Activated CD4-positive, alpha-beta T cell treated with anti-CD3 and anti-CD28 coated beads, Interleukin-10, Interleukin-2, amounts not matched to agents 100 ng/mL and 50 ng/mL, durations not matched to agents 16 hours and 8 hours (primary cell): ENCODE measurements at places on chromosomes 5 and 9.

DNA sequence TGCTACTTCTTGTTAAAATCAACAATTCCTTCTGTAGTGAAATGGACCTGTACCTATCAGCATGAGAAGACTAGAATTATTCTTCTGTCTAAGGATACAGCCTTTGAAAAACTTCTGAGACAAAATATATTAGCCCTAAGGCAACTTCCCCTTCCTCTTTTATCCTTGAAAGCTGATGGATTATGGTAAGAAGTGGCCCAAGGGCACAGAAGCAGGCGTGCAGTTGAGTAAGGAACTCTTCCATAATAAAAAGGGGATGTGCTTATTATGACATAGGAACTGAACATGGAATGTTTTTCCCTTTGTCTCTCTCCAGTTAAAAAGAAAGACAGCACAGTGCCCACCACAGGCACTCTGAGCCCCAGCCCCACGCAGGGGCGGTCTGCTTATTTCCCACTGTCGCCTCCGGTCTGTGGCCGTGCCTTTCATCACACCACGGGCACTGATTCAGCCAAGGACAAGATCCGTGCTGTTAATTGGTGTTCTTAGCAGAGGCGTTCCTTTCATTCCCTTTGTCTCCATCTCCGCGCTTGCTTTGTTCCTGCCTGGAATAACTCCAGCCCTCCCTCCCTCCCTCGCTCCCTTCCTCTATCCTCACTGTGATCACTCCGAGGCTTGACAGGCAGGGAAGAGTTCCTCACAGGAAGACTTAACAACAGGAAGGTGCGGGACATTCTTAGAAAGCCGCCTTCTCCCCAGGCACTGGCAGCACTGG, 135.9 kb upstream of the OTULINL start:
- DNase-seq: no peak

DNA sequence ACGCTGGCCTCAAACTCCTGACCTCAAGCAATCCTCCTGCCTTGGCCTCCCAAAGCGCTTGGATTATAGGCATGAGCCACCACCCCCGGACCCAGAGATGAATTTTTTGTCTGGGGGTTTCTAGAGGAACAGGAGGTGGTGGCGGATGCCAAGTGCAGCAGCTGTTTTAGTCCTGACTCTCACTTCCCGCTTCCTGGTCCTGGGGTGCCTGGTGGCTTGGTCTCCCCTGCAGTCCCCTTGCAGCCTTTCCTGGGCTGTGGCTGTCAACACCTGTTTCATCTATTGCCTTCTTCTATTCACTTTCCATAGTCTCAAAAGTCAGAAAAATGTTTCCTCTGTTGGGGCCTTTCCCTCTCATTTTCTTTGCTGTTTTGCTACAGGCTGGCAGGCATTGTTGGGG, 6.5 kb upstream of the NHP2 start:
- DNase-seq: no peak

DNA sequence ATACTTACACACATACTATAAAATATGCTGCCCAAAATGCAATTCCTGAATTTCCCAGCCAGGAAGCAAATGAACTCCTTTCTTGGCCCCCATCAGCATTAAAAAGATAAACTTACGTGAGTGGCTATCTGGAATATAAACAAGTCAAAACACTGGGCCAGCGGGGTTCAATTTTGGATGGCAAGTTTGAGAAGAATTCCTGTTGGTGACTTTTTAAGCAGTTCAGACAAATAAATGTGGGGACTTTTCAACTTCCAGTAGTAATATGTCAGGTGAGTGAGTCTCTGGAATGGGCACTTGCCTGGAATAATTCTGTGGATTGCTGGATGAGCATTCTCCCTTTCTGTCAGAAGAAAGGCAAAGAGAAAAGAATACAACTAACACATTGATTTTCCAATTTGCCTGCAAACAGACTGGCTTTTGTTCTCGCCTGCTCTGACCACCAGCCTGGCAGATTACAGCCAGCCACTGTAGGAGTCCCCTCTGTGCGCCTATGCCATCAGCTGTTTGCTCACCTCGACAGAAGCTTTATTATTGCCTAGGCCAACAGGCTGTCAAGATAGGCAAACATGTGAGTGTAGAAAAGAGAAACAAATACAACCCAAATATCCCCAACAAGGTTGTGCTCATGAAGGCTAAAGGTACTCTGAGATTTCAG, 78.6 kb downstream of the MRPS27 start:
- no peak for DNase-seq

GRCh38 chr9:131289301-131290035, at the start of gene PLPP7:
Gene PLPP7 (plus strand): TSS chr9:131289723. CDS start chr9:131289998, 275 bp downstream.
- DNase-seq: no peak

DNA sequence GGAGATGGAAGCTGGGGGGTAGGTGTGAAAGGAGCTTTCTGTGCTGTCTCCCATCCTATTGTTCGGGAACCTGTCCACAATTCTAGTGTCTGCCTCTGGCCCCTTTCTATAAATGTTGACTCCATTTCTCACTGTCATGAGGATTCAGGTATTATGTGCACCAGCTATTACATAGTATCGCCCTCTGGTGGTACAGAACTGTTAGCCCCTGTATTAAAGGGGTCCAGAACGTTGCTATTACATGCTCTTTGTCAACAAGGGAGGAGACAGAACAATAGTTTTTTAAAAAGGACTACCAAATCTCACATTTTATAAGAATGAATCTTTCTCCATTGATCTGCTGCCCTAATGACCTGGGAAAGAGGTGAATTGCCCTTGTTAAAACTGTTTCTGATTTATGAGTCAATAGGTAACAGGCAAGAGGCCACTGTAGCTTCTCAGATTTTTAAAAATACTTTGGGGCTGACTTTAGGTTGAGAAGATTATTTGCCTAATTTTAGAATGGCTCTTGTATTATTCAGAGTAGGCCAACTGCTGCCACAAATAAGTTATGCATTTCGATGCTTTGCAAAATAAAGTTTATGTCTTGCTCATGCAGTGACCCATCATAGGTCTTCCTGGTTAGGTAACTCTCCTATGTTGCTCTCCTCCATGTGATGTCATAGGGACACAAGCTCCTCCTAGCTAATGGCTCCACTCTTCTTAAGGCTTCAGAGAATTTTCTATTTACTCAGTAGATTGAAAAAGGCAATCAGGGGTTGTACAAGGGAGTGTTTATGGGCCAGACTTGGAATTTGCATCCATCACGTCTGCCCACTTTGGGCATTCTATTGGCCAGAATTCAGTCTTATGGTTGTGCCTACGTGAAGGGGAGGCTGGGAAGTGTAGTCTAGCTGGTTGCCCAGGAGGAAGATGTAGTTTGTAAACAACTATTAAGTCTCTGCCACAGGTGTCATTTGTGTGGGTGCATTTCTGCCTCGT, 20.8 kb downstream of the DCANP1 start:
- DNase-seq: peak; percentile 62

DNA sequence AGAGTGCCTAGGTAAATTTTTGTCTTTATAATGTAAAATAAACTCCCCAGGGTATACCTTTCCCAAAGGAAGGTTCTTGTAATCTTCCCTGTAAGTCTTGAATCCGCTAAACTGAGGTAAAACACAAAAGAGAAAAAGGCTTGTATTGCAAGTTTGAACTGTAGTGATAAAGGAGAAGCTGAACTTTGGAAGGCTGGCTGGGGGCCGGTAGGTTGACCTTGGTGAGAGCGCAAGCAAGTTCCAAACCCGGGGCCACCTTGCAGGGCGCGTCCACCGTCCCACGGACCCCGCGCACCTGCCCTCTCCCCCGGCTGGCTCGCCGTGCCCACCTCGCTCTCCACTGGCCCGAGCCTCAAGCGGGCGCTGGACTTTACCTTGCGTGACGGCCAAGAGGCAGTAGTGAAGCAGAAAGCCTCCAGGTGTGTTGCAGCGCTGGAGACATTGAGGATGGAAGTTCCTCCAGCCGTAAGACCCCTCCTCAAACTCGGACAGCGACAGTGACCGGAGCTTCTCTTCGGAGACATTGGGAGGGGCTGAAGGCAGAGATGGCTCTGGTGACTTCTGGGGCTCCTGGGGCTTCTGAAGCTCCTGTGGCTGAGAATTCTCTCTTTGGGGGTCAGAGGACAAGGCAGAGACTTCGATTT, 428 bp downstream of the SLCO4C1 start:
- DNase-seq: no peak

- no peak for DNase-seq
Observed at GRCh38 chr9:33718987-33719386, 76.4 kb upstream of the PRSS3 start.

DNA sequence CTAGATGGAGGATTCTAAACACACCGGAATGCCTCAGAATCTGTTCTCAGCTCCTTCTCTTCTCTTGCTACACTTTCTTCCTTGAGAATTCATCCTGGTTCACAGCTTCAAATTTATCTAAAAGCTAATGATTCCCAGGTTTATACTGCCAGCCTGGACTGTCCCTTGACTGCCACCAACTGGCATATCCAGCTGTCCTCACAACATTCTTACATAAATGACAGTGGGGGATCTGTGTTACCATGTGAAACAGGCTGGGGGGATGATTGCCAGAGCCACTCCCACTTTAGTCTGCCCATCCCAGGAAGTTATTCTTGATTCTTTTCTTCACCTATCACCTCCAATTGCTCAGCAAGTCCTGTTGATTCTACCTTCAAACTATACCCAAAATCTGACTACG, 27.2 kb upstream of the ZFR start:
- no peak for DNase-seq

- DNase-seq: no peak
Observed at GRCh38 chr5:16067415-16067814, 112.2 kb downstream of the MARCHF11 start.

DNA sequence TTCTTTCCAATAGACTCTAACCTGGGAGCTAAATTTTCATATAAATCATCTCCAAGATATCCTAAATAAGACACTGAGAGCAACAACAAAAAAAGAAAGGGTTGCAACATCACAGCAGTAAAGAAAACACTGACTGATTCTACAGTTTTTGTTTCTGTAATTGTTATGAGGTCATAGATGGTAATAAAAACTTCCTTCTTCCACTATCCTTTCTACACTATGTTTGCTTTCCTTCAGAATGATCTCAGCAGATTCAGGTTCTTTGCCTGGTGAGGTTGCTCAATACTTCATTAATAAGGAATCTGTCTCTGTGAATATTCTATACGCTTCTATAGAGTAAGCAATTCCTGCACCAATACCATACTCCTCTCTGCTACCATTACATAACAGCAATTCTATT, 835.6 kb upstream of the GRAMD2B start:
- DNase-seq: no peak

DNA sequence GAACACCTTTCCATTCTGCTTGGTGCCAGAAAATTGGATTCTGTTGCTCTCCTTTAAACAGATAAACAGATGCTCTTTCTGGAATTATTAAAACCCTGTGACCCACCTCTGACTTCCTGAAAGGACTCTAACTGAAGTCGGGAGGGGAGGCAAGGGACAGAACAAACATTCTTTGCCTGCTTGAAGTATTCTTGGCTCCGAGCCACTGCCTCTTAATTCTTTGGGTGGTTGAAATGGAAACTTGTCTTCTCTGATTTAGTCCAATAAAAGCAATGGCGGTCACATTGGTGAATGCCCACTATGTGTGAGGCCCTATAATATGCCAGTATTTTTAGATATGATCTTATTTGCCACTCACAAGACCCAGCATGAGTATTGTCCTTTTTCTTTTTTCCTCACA, 236.8 kb downstream of the SLIT3 start:
- no peak for DNase-seq

DNA sequence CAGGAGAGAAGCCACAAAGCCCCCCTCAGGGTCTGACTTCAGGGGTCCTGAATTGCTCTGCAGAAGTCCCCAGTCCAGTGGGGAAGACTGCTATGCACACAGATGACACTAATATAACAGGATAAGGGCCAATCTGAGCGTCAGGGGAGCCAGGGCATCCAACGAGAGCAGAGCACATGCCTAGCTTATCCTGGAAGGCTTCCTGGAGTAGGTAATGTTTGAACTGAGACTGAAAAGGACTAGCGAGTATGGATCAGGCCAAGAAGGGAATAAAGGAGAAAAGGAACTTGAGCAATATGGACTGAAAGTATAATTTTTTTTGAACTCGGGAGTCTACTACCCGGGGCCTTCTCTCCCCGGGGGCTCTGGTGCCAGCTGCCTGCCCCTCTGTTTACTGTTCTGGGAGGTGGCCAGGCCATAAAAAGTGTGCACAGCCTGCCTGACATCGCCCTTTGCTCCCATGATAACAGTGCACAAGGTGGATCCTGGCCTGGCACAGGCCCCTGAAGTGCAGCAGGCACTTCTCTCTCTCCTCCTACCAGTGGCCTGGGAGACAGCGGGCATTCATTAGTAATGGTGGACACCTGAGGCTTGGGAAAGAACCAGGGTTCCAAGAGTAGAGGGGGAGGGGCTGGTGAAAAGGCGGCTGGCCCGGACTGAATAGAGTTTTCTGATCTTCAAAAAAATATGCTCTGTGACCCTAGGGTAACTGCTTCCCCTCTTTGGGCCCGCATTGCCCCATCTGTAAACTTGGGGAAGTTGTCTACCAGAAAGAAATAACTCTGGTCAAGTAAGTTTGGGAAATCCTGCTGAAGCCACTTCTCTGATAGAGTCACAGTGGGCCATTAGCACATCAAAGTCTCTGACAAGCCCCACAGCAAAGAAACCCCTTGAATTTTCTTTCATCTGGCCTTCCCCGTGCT, 4.6 kb upstream of the SLC6A7 start:
- no peak for DNase-seq

- peak; percentile 69 for DNase-seq
Observed at GRCh38 chr9:35035851-35036701, 36.3 kb downstream of the VCP start.

- DNase-seq: no peak
Observed at GRCh38 chr5:156675395-156675794, 174.7 kb upstream of the PPP1R2B start.

GRCh38 chr5:111242606-111243005, 18.4 kb downstream of the CAMK4 start:
- no peak for DNase-seq

- no peak for DNase-seq
Observed at GRCh38 chr5:862367-863243, 11.8 kb upstream of the ZDHHC11 start.

DNA sequence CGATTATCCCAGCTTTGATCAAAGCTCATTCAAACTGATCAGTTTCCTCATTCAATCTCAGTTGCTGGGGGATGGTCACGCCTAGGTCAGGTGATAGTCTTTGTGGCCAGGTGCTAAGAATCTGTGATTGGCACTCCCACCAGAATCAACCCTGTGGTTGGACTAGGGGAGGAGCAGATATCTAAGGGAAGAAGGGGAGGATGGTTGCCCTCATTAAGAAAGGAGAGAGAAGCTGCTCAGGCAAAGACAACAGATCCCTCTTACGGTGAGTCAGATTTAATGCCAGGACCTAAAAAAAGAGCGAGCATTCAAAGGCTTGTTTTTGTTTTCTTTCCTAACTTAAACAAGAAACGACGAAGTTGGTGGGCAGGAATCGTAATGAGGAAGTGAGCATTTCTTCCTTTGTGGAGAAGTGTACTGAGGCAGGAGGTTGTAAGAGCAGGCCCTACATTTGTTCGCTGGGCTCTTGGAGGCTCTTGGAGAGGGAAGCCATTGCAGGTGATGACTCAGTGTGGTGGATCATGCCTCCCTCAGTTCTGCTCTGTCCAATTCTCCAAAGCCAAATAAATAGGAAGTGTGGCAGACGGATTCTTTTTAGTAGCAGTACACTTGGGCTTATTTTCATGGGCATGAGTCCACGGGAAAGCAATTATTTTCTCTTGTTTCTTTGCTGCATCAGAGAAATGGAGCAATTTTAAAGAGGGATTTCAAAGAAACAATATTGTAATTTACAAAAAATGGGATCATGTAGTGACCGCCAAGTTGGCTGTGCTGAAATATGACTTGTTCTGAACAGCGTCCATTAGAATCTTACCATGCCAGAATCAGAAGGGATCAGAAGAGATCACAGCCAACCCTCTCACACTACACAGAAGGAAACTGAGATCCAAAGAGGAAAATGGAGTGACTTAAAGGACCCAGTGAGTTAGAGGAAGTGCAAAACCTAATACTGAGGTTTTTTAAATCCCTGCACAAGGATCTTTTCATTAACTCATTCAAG, 18.7 kb upstream of the TGFBR1 start:
- DNase-seq: no peak
